ENCODE measurements at places on chromosomes 6 and 20. TPM values are rescaled to one million over a fixed set of nuclear protein-coding genes. Genes with fewer than 3 reads are reported as not detected.

The PPP1R18 gene
- 46.8 TPM for total RNA-seq

The PLN gene
- total RNA-seq, result 0.19 TPM

The RBPJL gene
- total RNA-seq, result not detected

The NKX2-4 gene
- total RNA-seq, result not detected

The BFSP1 gene
- 2.8 TPM for total RNA-seq

The HLA-DRB5 gene
- total RNA-seq, result not detected

The OR2J3 gene
- not detected for total RNA-seq

All from regular cardiac myocyte (primary cell).